ENCODE measurements at places on chromosomes 6 and 20.

GRCh38 chr6:166950443-166950821 is 5.9 kb downstream of the RNASET2 start:
- no peak for DNase-seq

- DNase-seq: no peak
These were observed 15.0 kb upstream of the ZNF76 start for GRCh38 chr6:35244551-35244950.

DNA sequence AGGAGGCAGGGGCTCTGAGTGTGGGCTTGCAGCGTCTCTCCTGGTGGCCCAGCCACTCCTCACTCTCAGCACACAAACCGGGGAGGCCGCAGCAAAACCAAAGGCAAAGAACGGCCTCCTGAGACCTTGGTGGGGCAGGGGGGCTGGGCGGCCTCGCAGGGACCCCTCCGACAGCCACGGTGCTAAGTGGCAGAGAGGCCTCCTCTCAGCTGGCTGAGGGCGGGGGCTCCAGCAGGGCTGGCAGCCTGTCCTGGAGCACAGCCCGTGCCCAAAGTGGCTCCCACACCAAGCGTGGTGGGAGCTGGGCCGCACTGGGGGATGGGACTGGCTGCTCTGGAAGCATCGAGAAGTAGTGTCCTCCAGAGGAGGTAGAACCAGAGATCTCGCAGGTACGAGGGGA is 334.4 kb downstream of the QKI start:
- no peak for DNase-seq

GRCh38 chr6:142378138-142378875 is 76.5 kb downstream of the ADGRG6 start:
- DNase-seq: no peak

GRCh38 chr6:109305028-109305427 is 77.2 kb downstream of the CD164 start:
- no peak for DNase-seq

DNA sequence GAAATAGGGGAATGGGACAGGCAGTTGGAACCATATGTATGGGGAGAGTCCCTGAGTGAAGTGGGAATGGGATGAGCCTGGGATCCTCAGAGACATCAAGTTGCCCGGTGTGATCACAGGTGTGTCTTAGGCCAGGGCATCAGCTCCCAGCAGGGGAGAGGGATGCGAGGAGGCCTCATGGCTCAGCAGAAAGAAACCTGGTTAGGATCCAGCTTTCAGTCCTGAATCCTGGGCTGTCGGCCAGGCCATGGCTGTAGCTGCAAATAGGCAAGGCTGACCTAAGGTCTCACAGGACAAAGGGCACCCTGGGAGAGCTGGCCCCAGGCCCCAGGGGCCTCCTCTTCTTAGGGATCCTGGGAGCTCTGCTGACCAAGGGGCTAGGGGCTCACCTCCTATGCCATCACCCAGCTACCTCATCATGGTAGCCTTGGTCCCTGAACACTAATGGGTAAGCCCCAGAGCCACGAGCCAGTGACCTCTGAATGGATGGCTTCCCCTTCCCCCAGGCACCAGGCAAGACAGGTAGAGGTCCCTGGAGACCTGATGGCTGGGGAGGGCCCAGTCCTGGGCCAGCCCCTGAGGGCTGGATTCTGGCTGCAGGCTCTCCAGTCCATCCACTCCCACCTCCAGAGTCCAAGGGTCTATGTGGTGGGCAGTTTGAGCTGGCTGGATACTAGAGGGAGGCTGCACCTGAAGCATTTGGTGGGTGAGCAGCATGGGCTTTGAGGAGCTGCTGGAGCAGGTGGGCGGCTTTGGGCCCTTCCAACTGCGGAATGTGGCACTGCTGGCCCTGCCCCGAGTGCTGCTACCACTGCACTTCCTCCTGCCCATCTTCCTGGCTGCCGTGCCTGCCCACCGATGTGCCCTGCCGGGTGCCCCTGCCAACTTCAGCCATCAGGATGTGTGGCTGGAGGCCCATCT is at the start of gene SLC22A7:
Gene SLC22A7, plus strand, starts transcription at position 617 of the 921 bp plus-strand sequence. Its CDS starts 99 bp downstream, at position 716.
- DNase-seq: no peak

DNA sequence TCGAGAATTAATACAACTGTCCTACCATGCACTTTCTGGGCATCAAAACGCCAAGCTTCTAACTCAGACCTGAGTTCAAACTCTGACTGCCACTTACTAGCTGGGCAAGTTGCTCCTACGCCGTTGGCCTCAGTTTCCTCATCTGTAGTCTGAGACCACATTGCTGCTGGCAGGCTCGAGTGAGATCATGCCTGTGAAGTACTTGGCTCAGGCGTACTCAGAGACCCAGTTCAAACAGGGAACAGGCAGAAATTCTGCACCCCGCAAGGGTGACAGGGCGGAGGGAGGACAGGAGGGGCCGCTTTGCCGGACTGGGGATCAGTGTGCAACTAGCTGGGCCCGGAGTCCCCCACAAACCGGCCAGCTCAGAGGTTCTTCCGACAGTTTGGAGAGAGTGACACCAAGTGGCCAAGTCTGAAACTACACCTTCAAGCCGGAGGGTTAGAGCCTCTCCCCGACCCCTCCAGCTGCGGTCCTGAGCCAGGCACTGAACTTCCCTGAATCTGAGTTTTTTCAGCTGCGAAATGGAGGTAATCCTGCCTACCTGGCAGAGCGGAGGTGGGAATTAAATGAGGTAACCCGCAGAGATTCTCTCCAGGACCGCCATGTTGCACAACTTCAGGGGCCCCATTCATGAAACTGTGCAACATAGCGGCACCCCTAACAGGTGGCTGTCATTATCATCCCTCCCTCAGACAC is 46.0 kb upstream of the PTPN1 start:
- peak; percentile 32 for DNase-seq

DNA sequence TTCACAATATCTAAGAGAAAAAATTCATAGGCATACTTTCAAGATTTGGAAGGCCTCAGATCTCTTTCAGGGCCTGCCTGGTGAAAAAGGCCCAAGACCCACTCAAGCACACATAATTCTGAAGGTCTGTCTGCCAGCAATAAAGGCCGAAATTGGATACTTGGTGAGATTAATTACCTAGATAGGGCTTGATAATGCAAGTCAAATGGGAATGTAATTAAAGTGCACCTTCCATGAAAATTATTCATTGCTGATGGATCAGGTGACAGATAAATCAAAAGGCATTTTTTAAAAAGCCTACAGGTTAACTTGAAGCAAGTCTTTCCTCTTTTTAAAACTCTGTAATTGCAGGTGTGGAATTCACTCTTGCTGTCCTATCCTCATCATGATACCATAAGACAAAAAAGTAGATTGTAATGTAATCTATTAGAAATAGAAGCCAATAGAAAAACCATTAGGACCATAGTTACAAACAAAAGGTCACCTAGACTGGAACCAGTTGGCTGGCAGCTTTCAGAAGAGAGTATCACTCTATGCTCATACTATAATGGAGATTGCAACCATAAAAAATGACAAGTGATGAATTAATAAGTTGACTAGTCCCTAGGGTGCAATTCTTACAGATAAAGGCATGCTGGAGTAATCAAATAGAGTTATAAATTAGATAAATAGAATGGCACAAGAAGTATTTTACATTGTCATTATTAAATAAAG is 77.3 kb downstream of the EPHA7 start:
- DNase-seq: no peak

- DNase-seq: no peak
These were observed 14.9 kb downstream of the IP6K3 start for GRCh38 chr6:33731751-33732282.

GRCh38 chr6:44453146-44453545 is 65.6 kb downstream of the CDC5L start:
- DNase-seq: no peak

GRCh38 chr6:31510007-31510406 is 12.1 kb downstream of the MICB start:
- no peak for DNase-seq

- no peak for DNase-seq
These were observed 37.2 kb downstream of the SYNJ2 start for GRCh38 chr6:158018851-158019361.

GRCh38 chr20:50289581-50289980 is 99.0 kb downstream of the CEBPB start:
- DNase-seq: no peak

GRCh38 chr6:5004373-5005037 is 668 bp upstream of the RPP40 start:
- no peak for DNase-seq

GRCh38 chr20:33910529-33911327 is 83.0 kb upstream of the RALY start:
- no peak for DNase-seq

DNA sequence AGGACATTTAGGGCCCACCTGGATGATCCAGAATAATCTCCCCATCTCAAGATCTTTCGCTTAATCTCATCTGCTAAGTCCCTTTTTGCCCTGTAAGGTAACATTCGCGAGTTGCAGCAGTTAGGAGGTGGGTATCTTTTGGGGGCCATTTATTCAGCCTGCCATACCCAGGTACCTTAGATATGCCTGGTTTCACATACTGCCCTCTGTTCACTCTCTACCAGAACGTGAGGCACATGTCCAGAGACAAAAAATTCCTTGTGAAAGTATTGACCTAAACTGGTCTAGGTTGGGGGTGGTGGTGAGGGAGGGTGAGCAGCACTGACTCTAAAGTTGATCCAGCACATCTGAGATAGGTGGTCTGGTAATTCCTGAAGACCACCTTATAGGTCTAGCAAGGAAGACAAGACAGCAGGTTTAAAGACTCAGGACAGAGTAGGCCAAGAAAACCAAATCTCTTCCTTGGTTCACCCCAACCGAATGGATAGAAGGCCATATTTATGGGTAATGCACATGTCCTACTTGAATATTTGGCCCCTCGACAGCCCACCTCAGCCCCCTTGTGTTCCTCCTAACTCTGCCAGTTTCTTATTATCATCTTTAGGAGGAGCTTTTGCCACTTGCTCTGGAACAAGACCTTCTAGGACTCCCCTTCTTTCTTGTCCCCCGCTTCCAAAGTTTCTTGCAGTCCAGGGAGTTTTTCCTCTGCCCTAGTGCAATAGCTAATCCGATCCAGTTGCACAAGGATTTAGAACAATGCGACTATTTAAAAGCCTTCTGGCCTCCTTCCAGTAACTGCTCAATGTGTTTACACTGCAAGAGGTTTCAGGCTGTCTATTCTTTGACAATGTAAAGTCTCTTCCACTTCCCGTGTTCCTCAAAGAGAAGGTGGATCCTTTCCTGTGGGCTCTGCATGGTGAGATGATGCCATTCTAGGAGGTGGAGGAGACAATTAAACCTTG is 213.0 kb upstream of the LAMP5 start:
- DNase-seq: no peak

DNA sequence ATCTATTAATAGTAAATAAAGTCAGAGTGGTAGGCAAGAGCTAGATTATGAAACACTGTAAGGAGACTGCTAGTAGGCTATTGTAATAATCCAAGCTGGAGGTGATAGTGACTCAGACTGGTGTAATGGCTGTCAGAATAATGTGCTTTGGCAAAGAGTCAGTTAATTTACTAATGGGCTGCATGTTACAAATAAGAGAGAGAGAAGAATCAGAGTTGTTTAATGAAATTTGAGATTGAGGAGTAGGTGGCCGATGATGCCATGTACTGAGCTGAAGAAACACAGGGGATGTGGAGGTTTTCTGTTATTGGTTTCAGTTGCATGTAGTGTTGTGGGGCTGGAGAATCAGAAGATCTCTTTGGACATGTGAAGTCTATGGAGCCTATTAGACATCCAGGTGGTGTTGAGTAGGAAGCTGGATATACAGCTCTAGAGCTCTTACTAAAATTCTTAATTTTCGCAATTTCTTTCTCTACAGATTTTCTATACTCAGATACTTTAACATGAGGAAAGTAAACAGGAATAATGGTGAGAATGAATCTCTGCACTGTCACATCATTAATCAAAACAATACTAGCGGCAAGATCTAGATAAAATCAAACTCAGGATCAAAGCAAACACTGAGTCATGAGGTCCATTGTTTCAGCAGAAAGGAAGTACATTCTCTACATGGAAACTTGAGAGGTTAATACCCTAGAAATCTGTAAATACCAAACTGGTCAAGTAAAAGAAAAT is 167.7 kb downstream of the SIM1 start:
- no peak for DNase-seq

GRCh38 chr6:118894425-118895260 is 691 bp downstream of the ASF1A start:
- peak; percentile 15 for DNase-seq

DNA sequence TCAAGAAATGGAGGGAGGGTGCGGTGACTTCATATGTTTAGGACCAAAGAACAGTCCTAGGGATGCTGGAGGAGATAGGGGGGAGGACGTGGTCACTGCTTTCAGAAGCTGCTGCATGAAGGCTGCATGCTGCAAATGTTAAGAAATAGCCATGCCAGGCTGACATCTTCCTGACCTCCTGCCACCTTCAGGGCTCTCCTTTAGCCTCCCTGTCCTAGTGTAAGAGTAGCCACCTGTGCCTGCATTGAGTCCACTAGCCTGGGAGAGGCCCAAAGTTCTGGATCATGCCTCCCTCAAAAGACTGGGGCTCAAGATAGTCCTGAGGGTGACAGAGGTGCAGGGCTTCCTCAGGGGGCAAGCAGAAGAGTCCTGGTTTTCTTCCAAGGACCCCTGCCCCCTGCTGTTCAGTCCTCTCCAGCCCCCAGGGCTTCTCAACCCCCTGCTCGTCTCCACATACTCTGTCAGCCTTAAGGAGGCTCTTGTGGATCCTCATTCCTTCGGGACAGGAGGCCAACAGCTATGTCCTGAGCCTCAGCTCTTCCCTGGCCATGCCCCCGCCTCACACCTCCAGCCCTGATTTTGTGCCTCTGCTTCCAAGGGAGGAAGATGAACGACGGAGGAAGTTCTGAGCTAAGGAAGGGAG is 96.3 kb downstream of the MRPL14 start:
- no peak for DNase-seq

GRCh38 chr6:89975991-89976693 is 81.9 kb downstream of the GJA10 start:
- DNase-seq: no peak

DNA sequence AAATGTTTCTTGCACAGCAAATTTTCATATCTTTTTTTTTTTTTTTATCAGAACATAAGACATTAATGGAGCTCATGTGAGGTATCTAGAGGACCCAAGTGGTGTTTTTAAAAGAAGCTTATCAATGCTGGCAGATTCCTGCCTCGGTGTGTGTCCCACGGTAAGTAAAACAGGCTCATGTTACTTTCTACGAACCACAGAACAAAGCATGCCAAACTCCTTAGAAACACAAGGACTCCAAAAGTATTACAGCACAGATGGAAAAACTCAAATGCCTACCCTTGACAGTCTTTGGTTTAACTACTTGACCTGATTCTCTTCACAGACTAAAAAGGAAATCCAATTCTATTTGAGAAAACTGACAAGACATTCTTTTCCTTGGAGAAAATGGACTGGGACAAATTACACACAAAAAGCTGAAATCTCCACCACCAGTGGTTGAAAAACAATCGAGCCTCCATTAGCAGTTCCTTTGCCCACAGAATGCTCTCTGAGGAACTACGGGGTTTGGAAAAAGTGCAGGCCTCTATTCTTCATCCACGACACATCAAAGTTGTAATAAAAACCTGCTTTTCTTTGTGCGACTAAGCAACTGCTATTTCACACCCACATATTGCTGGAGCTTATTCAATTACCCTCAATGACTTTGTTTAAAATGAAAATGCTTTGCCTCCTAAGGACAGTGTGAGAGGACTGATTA is 5.4 kb downstream of the METTL24 start:
- DNase-seq: no peak

Measured in stimulated activated CD8-positive, alpha-beta memory T cell treated with anti-CD3 and anti-CD28 coated beads, Interleukin-7, amount 100 ng/mL, for 4 hours (primary cell).